ENCODE measurements at places on chromosomes 4 and X.

- DNase-seq, result no peak
Observed at GRCh38 chr4:15118292-15118691, 116.0 kb downstream of the CPEB2 start.

DNA sequence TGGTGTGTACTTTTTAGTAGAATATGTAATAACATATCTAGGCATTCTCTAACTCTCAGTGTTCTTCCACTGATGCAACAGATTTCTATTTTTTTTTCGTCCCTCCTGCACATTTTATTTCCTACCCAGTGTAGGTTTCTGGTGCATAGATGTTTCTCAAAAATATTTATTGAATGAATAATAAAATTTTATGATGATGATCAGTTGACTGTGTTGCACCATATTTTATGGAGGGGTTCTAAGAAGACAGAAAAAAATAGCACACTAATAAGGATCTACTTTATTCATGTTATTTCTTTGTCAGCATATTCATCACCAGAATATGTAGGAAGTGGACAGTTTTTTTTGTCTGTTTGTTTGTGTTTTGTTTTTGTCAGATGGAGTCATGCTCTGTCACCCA, 2529.3 kb downstream of the ARAP2 start:
- DNase-seq, result no peak

DNA sequence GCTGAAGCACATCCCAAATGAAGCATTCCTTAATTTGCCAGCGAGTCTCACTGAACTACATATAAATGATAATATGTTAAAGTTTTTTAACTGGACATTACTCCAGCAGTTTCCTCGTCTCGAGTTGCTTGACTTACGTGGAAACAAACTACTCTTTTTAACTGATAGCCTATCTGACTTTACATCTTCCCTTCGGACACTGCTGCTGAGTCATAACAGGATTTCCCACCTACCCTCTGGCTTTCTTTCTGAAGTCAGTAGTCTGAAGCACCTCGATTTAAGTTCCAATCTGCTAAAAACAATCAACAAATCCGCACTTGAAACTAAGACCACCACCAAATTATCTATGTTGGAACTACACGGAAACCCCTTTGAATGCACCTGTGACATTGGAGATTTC, 14.6 kb downstream of the TLR8 start:
- no peak for DNase-seq

DNA sequence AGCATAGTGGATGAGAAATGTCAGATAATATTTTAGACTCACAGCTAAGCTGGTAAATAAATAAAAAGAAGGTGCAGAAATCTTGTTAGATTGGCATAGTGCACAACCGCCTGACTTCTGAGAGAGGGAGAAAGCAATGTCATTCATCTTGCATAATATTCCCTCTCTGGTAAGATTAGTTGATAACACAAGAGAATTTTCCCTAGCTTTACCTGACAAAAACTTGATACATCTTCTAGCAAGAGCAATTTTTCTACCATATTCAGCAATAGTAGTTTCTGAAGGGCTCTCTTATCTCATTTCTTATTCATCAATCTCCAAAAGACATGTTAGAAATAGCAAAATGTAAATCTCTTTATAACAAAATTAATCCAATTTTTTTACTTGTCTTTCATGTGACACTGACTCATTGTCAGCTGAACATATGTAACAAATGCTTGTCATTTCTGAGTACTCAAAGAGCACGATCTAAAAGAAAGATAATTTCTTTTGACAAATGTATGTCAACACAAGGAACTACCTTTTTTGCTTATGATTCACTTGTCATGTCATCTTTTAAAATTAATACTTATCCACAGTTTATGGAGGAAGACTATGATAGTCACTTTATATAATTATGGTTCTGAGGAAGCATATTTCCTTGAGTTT, 240.0 kb downstream of the ARAP2 start:
- no peak for DNase-seq

GRCh38 chrX:21947671-21948070, 7.2 kb downstream of the SMS start:
- no peak for DNase-seq

- no peak for DNase-seq
Observed at GRCh38 chrX:39450234-39450977, 647.4 kb downstream of the BCOR start.

GRCh38 chrX:17007134-17007768, 60.8 kb downstream of the REPS2 start:
- no peak for DNase-seq

GRCh38 chr4:15343000-15343399, 84.8 kb upstream of the C1QTNF7 start:
- DNase-seq, result no peak

DNA sequence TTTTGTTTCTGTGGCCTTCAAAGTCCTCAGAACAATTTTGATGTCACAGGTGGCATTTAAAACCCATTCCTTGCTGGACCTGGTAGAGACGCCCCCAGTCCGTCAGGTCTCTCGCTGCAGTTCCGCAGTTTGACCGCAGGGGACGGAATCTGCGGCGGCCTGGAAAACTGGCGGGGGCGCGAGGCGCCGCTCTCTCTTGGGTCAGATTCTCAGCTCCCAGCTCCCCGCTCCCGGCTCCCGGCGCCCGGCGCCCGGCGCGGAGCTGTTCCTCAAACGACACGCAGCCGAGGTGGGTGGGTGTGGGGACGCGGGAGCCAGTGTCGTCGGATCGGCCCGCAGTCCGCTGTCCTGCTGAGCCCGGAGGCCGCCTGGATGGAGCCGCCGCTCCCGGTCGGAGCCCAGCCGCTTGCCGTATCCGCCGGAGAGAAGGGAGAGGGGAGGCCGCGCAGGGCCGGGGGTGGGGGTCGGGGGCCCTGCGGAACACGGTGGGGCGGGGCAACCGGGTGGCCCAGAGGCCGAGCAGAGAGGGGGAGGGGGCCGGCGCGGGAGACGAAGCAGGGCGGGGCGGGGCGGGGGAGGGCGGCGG, at the start of gene OCRL:
OCRL (plus strand) TSS at position 192 of the 586 bp plus-strand sequence; CDS start at position 373, 181 bp downstream.
- peak; percentile 47 for DNase-seq

DNA sequence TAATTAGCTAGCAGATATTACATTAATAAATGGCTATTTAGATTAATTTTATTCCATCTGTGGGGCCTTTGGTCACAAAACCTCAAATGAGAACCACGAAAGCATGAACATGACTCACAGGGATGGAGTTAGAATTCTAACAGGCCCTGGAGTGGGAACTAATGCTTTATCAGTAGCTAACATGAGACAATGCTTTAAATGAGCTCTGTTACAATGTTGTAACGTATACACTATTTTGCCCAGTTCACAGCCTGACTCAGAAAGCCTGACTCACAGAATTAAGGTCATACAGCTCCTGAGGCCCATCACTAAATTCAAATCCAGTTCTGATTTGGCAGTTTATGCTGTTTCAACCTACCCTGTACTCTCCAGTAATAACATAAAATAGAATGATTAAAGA, 23.2 kb downstream of the VEGFC start:
- no peak for DNase-seq

GRCh38 chr4:47315346-47315745, 148.2 kb downstream of the COMMD8 start:
- no peak for DNase-seq

- no peak for DNase-seq
Observed at GRCh38 chr4:142369141-142369540, 477.0 kb downstream of the INPP4B start.

DNA sequence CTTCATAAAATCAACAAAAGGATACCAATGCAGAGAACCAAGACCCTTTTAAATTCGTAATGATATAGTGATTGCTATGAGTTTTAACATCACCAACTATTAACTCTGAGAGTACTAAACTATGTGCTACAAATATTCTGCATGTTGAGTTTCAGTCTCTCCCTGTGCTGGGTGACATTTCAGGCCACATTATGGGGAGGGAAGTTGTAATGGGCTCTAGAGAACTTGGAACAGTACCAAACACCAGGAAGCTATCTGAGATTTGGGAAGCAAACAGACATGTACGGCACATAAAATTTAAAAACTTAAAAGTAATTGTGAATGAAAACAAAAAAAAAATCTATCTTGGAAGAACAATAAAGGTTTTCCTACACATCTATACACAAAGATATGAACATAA, 59.6 kb upstream of the PRSS48 start:
- DNase-seq, result no peak

DNA sequence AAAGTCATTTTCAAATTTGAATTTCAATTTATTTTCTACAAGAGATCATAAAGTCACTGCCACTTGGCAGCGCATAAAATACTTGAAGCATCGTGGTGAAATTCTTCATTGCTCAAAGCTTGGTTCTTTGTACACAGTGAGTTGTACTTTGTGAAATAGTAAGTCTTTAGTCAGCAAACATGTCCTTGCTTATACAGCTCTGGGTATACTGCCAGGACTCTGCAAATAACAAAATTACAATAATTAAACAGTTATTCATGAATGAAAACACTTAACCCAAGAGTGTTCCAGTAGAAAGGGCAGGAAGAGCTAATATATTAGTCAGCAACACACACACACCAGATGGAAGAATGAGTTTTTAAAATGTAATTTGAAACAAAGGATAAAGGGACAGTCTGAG, 1300.9 kb upstream of the DIAPH2 start:
- no peak for DNase-seq

DNA sequence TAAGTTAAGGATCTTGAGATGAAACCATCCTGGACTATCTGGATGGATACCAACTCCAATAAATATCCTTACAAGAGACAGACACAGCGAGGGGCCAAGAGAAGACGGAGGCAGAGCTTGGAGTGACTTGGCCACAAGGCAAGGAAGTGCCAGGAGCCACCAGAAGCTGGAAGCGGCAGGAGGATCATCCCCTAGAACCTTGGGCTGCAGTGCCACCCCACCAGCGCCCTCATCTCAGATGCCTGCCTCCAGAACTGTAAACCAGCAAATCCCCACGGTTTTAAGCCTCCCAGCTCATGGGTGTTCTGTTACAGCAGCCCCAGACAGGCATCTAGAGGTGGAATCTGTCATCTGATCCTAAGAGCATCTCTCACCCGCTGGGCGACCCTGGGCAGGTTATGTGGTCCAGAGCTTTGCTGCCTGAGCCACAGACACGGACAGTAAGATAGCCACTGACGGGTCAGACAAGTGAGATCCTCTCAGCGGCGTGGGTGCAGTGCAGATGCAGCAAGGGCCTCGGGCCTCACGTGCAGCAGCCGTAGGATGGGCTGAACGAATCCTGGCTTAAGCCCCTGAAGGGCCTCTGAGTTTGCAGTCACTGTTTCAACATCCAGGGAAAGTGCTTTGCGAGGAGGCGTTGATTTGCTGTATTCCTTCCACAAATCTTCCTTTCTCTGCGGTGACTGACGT, 25.1 kb upstream of the MXD4 start:
- DNase-seq, result no peak

DNA sequence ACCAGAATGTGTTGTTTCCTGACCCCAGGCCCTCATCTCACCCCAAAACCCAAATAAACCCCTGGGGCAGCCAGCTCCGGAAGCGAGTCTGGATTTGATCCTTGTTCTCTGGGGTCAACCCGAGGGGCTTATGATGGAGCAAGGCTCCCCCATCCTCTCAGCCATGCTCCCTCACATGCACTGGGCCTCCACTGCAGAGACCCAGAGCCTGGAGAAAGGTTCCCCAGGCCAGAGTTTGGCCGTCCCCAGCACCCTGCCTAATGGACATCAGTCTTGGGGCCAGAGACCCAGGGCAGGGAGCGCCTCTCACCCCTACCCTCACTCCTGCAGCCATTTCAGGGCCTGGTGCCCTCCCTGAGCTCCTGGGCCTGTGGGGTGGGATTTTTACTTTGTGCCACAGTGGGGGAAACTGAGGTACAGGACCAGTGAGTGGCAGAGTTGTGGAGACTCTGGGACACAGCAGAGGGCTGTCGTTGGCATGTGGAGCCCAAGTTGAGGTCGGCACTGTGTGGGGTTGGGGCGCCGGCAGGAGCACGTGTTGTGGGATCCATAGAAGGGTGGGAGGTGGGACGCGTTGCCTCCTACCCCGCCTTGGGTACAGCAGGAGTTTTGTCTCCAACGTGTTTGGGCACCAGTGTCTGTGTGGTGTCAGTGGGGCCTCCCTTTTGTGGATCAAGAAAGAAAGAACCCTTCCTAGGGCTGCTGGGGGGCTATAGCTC, 3.6 kb downstream of the FGFR3 start:
- no peak for DNase-seq

DNA sequence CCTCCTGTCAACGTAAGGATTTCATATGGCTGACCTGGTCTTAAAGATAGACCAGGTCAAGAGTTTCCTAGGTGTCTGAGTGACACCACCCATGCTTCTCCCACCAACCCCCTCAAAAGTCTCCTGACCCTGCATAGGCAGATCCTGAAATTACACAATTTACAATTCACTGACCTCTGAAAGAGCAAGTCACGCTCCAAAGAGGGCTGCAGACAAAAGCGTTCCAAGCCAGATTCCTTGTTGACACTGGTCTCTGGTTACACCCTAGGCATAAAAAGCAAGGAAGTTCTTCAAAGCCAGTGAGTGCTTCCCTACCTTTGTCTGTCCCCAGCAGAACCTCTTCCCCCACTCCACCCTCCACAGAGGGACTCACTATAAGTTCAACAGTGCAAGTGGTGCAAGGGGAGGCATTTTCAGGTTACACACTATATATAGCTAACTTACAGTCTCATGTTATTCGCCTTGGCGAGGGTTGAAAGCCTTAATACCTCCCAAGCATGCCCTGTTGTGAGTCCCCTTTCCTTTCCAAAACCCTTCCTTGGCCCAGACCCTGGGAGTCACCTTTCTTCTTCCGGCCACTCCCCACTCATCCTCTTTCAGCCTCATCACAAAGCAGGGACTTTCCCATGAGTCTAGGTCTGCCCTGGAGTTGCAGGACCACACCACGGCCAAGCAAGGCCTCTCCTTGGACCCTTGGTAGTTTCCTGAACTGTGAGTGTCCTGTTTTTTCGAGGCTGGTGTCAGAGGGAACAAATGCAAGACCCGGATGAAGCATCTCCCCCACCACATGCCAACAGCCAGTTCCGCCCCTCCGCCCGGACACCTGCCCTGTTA, 58.0 kb upstream of the KLF3 start:
- no peak for DNase-seq

- no peak for DNase-seq
Observed at GRCh38 chrX:107014936-107015335, 14.9 kb upstream of the MORC4 start.

GRCh38 chrX:73446831-73447230, at the start of gene CDX4:
CDX4 (plus strand) TSS chrX:73447053; CDS start chrX:73447254, 201 bp downstream.
- DNase-seq, result no peak

- no peak for DNase-seq
Observed at GRCh38 chrX:2954541-2954940, 25.4 kb upstream of the ARSD start.

- no peak for DNase-seq
Observed at GRCh38 chrX:85024044-85024443, 20.4 kb downstream of the APOOL start.

GRCh38 chrX:70168238-70169188, 8.8 kb upstream of the DGAT2L6 start:
- DNase-seq, result no peak

GRCh38 chr4:3491681-3492405, 28.7 kb downstream of the DOK7 start:
- no peak for DNase-seq

- DNase-seq, result no peak
Observed at GRCh38 chr4:122012735-122013134, 60.9 kb upstream of the TRPC3 start.
